ENCODE measurements at places on chromosomes 3 and 15. TPM values are rescaled to one million over a fixed set of nuclear protein-coding genes. Genes with fewer than 3 reads are reported as not detected.

Gene SLC12A8
- 5.6 TPM for polyA plus RNA-seq

Gene MUC20
- 16.3 TPM for polyA plus RNA-seq

Gene TMEM44
- 23.1 TPM for polyA plus RNA-seq

Gene CPNE9
- 0.29 TPM for polyA plus RNA-seq

Gene GOLGA8J
- 1.7 TPM for polyA plus RNA-seq

Gene CISH
- polyA plus RNA-seq, result 34.9 TPM

Gene MRPS25
- 107 TPM for polyA plus RNA-seq

Gene TRIM42
- not detected for polyA plus RNA-seq

Gene KLHL40
- polyA plus RNA-seq, result 0.06 TPM

DNA sequence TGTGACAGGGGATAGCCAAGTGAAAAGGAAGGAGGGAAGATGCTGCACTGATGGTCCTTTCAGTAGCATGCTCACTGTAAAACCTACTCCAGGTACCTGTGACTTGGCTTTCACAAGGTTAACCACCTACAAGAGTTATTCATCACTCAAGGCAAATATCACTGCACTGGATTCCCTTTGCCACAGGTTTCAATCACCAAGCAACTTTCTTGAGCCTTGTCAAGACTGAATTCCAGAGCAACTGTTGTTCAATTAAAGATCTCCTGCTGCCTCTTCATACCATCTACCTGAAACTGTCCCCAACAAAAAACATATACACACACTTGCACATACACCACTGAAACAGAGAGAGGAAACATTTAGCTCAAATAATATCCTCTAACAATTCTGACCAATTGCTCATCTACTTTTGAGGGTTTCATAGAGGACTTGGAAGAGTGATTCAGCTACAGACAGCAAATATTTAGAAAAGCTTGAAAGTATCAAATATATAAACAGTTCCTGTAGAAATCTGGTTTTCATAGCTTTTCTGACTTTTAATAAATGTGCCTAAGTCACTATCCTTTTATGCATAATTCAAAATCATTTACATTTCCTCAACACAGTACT, 6.5 kb downstream of the IGF2BP2 start:
- no peak for DNase-seq

GRCh38 chr3:128098234-128098633, 25.4 kb downstream of the RUVBL1 start:
- DNase-seq, result no peak

DNA sequence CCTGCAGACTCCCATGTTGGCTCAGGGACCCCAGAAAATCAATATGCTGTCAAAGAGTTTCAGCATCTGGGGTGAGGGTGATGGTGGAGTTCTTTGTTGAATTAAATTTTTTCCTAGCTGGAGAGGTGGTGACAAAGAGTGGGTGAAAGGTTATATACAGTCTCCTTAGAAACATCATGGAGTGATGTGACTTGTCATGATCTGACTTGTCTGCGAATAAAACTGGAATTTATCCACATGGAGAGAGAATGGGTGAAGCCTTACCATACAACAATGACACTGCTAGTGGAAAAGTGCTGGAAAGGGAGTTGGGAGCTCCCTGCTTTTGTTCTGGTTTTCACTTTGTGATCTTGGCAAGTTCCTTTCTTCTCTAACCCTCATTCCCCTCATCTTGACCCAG, 75.0 kb downstream of the ARNT2 start:
- no peak for DNase-seq

- no peak for DNase-seq
Observed at GRCh38 chr15:100863796-100864267, 15.8 kb upstream of the ALDH1A3 start.

GRCh38 chr3:76661527-76662250, 378.2 kb upstream of the ROBO2 start:
- no peak for DNase-seq

- DNase-seq, result no peak
Observed at GRCh38 chr3:169179321-169179720, 484.2 kb downstream of the MECOM start.

DNA sequence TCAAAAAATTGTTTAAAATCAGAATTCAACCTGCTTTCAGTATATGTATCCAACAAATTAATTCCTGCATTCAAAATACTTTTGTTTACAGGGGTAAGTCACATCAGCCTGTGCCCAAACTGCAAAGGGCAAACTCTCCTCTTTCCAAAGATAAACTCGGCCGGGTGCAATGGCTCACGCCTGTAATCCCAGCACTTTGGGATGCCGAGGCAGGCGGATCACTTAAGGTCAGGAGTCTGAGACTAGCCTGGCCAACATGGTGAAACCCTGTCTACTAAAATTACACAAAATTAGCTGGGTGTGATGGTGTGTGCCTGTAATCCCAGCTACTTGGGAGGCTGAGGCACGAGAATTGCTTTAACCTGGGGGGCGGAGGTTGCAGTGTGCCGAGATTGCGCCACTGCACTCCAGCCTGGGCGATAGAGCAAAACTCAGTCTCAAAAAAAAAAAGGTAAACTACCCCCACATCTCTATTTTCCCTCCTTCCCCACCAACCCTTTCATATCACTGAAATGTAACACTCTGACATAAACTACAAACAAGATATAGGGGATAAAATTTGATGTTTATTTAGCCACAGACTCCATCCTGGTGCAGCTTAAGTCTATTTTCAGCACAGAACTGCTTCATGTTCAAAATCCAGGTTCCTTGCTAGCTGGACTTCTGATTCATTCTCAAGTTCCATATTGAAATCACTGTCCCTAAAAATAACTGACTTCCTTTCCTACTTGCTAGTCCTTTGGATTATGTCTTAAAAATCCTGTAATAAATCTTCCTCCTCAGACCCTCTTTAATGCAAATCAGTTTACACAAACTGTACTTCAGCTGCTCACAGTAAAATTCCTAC, 15.4 kb downstream of the UBP1 start:
- DNase-seq, result no peak

- no peak for DNase-seq
Observed at GRCh38 chr3:42526616-42527367, 24.3 kb downstream of the VIPR1 start.

- no peak for DNase-seq
Observed at GRCh38 chr3:5431146-5431545, 243.6 kb downstream of the EDEM1 start.

DNA sequence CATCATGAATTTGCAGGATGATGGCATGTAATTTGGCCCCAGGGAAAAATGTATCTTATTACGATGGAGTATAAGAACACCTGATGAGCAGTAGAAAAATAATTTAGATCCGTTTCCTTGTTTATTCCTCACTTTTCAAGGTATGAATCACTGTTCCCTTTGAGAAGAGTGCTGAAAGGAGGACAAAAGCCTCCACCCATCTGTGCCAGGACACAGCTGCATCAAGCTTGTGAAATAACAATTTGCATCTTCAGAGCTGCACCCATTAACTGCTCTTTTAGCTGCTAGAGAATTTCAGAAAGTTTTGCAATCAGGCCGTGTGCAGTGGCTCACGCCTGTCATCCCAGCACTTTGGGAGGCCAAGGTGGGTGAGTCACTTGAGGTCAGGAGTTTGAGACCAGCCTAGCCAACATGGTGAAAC, 9.6 kb downstream of the CLDND1 start:
- DNase-seq, result no peak

DNA sequence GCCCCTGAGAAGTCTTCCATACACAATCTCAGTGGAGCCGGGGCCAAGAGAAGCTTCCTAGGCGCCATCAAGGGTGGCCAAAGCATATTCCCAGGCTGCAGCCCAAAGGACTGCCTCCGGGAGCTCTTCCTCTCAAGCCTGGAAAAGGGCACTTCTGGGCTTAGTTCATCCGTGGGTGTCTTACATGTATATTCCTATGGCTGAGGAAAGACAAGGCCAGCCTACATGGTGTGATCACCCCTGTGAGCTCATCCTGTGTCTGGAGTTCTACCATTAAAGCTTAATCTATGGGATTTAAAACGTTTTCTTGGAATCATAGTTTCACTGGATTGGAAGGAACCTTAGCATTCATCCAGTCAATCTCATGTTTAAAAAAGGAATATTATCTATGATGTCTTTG, 21.9 kb upstream of the TIMP4 start:
- no peak for DNase-seq

DNA sequence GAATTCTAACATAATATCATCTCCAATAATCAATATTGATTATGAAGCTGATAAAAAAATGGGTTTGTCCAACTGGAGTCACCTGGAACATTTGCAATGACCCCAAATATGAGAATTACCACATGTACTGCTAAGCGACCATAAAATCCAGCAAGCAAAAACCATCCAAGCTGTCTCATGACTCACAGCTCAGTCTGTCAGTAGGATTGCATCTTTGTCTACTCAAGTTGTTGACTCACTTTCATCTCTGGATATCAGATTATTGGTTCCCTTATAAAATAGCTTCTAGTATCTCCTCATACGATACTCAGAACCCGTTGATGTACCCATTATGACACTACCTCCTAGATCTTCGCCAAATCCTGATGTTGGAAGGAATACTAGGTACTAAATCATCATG, 209.8 kb upstream of the ATP11B start:
- DNase-seq, result no peak

DNA sequence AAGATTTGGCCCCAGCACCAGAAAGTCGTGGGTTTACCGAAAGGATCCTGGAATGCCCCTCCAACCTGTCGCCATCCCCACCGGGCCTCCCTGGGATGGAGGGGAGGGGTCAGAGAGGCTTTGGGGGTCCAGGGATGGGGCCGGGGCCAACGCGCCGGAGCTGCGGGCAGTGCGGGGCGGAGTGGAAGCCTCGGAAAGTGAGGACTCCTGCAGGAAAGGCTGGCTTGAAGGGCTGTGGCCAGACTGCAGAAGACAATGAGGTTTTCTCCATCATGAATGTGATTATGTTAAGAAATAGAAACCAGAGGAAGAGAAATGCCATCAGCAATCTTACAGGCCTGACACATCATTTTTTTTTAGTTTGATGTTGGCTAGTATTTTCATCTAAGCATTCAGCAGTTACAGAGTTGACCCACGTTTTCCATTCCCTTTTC, 738 bp downstream of the YEATS2 start:
- no peak for DNase-seq

GRCh38 chr3:12179441-12179840, 20.7 kb upstream of the TIMP4 start:
- no peak for DNase-seq
